ENCODE measurements at places on chromosomes 5 and 9.

- DNase-seq, result peak; percentile 82
Measured at GRCh38 chr9:129712634-129713401, 40.0 kb downstream of the PTGES start.

DNA sequence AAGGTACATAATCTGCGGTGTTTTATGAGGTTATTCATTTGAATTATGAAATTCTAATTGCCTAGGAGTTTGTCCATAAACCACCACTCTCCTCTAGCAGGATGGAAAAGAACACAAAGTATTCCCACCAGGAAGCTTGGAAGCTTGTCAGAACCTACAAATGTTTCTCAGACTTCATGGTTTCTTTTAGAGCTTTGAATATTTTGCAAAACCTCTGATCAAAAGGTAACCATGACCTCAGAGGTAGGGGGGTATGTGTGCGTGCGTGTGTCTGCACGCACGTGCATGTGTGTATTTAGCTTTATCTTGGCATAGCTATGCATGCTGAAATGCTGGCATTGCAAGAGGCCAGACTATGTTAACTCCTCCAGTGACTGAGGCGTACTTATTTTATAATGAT is 847.0 kb downstream of the TLE1 start:
- DNase-seq, result no peak

GRCh38 chr5:61363401-61364114 is 31.5 kb downstream of the ZSWIM6 start:
- DNase-seq, result no peak

- no peak for DNase-seq
Measured at GRCh38 chr5:109652096-109652495, 37.6 kb upstream of the MAN2A1 start.

DNA sequence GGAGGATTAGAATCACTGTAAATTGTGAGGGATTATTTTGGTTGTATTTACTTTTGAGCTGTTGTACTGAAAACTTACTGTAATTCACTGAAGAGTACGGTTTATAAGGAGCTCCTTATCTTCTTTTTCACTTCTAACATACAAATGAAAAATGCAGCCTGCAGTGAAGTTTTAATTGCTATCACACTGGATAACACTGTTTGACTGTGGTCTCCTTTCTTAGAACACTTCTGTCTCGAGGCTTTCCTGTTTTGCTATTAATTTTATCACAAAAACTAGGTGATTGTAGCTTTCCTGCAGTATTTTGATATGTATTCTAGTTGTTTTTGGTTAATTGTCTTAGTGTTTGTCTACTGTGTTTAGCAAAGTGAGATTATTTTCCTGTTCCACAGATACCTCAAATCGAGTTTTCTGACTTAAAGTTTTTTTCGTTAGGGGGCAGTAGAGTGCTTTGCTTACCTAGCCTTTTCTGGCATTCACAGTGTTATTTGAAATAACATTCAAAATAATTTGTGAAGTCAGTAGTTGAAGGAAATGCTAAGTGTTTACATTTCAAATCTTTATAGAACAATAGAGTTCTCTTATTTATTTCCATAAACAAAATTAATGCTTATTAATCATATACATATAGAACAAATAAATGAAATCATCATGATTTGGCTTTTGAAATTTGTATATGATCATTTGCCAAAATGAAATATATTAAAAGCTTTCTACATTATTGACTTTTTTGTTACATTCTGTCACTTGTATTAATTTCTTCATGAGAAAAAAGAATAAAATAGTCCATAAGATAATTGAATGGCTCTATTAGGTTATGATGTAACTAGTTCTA is 52.9 kb downstream of the COMMD10 start:
- peak; percentile 57 for DNase-seq

DNA sequence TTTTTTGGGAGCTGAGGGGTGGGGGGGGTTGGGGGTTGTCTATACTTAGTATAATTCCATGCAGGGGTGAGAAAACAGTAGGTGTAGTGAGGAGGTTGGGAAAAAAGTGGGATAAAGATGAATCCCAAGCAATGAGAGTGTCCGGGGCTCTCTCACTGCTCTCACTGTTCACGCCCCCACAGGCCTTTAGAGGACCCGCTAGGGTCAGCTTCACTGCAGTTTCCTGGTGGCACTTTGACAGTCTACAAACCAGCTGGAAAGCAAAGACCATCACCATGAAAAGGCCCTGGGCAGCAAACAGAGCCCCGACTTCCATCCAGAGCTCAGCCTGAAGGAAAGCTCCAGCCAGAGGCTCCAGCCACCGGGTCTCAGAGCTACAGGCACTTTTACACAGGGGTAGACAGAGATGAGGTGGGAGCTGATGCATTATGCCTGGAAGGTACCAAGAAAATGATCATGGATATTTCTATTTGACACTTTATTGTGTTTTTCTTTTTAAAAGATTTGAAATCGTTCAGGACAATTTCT is 355.1 kb downstream of the ADAMTS6 start:
- no peak for DNase-seq
